Stimulated activated CD8-positive, alpha-beta memory T cell treated with anti-CD3 and anti-CD28 coated beads, Interleukin-7, amount 100 ng/mL, for 4 hours (primary cell): ENCODE measurements at places on chromosomes 16 and 17.

GRCh38 chr16:46903255-46903905 is 19.2 kb downstream of the GPT2 start:
- no peak for DNase-seq

- no peak for DNase-seq
These were observed 55.7 kb downstream of the SOX9 start for GRCh38 chr17:72176516-72176851.

GRCh38 chr16:17294856-17295255 is 175.9 kb downstream of the XYLT1 start:
- no peak for DNase-seq

DNA sequence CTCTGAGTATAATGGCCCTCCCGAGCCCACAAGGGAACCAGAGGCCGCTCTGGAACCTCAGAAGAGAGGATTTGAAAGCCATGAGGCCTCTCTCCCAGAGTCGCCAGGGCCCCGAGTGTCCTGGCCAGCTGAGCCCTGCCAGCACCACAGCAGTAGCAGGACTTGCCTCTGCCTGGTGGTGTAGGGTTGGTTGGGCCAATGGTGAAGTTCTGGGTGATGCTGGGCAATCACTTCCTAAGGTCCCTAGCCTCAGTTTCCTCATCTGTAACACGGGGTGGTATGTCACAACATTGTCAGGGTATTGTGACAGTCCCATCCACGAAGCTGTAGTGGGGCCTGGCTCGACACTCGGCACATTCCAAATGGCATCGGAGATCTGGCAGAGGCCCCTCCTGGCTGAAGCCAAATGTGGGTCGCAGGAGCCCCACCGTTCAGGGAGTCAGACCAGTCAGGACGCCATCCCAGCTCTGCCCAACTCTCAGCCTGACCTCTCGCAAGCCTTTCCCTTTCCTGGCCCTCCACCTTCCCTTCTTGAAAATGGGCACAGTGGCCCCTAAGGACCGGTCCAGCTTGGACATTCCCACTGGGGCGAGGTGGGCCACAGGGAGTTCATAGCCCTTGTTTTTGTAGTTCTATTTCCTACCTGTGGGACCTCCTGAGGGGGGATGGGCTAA is 1.7 kb downstream of the NATD1 start:
- no peak for DNase-seq

DNA sequence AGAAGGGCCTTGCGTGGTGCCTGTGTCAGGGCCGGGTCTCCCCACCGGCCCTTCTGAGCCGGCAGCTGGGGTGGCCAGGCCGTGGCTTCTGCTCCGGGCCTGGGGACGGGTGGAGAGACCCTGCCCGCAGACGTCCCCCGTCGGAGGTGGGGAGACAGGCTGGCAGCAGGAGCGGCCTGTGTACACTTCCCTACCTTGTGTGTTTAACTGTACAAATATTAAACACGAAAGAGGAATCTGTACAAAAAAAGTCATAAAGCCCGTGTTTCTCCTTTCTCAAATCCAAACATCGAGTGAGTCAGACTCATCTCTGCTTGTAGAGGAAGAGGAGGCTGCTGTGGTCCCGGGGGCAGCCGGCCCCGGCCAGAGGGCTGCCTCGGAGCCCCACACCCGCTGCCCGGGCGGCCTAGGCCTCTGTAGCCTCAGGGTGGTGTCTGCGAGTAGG is 2.0 kb downstream of the CACNA1H start:
- DNase-seq: no peak

DNA sequence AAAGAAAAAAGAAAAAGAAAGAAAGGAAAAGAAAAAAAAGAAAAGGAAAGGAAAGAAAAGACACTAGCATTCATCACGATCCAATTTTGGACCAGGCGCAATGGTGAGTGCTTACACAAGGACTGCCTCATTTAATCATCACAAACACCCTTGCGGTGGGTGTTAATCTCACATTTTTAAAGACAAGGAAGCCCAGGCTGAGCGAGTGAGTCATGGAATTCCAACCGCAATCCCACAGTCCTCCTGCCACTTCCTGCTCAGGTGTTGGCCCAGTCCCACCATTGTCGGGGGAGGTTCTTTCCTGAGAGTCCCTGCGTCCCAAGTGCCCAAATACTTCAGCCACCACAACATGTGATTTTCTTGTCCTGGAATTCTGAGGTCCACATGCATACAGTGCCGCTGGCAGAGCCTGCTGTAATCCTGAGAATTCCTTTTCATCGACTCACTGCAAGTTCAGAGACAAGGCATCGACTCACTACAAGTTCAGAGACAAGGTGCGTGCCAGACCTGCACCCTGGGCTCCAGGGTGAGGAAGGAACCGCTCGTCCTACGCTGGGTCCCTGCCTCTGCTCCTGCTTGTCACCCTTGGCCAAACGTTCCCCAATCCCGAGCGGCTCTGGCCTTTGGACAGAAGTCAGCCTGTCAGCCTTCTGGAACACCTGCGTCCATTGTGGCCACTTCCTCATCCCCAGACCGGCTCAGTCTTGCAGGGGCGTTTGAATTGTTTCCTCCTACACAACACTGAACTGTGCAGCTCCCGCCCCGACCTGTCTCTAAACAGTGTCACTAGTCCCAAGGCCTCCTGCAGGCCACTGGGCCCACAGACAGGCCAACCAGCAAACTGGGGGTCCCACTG is 5.8 kb downstream of the ZG16B start:
- DNase-seq: no peak

GRCh38 chr17:62653002-62653825 is 25.7 kb downstream of the MRC2 start:
- peak; percentile 82 for DNase-seq

DNA sequence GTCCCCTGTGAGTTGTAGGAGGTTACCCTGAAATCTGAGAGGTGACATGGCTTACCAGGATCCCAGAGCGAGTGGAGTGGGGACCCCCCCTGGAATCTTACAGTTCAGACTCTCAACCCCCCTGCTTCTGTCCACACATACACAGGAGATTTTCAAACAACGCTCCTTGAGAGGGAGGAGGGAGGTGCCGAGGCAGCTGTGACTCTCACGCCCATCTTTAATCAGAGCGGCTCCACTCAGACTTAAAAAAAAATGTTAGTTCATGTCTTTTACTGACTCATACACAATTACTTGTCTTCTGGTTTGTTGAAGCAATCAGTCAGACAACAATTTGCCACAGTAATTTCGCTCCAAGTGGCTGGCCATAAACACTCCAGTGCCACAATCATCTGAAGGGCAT is 15.4 kb upstream of the TMEM220 start:
- no peak for DNase-seq

DNA sequence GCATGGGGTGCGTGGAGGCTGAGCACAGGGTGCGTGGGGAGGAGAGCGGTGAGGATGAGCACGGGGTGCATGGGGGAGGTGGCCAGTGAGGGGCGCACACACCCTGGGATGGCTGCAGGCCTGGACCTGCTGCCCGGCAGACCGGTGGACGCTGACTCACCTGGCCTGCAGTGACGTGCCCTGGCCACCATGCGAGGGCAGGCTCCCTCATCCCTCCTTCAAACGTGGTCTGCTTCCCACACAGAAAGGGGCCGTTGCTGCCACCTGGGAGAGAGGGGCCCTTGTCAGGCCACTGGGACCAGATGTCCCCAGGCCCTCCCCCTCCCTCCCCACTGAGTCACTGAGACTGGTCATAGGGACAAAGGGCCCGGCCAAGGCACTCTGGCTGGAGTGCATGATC is 20.1 kb upstream of the APRT start:
- no peak for DNase-seq

- DNase-seq: no peak
These were observed 3.7 kb downstream of the SPATA2L start for GRCh38 chr16:89697616-89698331.

DNA sequence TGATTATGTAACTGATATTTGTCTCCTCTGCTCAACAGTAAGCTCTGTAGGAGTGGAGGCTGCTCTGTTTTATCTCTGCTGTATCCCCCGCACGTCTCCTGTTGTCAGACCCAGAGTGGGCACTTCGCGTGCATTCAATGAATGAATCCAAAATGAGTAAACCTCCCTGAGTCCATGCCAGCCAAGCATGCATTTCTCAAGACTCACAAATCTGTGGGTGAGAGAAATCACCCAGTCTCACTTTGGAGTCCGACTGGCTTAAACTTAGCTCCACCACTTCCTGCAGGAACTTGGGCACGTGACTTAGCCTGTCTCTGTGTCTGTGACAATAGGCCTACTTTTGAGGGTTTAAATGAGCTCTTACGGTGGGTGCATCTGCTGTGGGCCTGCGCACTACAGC is 3.7 kb downstream of the PNPO start:
- DNase-seq: no peak

GRCh38 chr16:81444448-81445121 is at the start of gene CMIP:
TSS of gene CMIP (plus strand) at chr16:81444808.
- peak; percentile 41 for DNase-seq
